ENCODE measurements at places on chromosomes 7 and 10.

DNA sequence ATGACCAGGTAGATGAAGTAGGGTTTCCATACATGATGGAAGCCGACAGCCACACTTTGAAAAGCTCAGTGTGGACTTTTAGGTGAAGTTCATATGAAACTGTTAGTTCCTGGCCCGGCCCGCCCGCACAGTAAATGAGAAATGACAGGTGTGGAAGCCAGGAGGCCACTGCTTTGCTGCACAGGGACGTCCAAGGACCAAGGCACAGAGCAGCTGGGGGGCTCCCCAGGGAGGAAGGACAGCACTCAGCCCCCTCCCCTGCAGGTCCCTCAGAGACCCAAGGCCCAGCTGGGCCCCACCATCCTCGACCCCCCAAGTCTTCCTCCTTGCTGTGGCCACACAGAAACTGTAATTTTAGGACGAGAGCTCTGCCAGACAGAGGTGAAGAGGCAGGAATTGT, 219.2 kb downstream of the PTPRN2 start:
- no peak for DNase-seq

- DNase-seq: no peak
These were observed 17.7 kb downstream of the GOLGA7B start for GRCh38 chr10:97867220-97867800.

DNA sequence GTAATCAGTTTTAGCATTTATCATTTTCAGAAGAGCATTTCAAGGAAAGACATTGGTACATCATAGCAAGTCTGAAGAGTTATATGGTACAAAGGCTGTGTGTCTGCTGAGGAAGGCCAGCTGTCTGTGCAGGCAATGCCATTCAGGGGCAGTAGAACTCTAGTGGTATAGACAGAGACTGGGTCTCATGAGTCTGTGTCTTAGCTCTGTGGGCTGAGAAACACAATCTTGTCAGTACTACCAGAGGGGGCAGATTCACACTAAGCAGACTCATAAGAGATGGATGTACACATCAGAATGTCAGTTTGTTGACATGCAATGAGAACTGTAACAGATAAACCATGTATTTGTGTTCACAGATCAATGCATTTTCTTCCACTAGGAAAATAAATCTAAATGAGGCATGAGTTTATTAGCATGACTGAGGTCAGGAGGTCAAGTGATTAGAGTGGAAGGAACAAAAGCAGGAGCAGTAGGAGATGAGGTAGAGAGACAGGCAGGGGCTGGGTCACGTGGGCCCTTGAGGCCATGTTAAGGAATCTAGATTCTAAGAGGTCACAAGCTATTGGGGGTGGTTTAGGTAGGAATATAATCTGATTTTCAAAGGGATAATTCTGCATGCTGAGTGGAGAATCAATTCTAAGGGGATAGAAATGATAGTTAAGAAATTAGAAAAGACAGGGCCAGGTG, 7.5 kb upstream of the GGCT start:
- no peak for DNase-seq

DNA sequence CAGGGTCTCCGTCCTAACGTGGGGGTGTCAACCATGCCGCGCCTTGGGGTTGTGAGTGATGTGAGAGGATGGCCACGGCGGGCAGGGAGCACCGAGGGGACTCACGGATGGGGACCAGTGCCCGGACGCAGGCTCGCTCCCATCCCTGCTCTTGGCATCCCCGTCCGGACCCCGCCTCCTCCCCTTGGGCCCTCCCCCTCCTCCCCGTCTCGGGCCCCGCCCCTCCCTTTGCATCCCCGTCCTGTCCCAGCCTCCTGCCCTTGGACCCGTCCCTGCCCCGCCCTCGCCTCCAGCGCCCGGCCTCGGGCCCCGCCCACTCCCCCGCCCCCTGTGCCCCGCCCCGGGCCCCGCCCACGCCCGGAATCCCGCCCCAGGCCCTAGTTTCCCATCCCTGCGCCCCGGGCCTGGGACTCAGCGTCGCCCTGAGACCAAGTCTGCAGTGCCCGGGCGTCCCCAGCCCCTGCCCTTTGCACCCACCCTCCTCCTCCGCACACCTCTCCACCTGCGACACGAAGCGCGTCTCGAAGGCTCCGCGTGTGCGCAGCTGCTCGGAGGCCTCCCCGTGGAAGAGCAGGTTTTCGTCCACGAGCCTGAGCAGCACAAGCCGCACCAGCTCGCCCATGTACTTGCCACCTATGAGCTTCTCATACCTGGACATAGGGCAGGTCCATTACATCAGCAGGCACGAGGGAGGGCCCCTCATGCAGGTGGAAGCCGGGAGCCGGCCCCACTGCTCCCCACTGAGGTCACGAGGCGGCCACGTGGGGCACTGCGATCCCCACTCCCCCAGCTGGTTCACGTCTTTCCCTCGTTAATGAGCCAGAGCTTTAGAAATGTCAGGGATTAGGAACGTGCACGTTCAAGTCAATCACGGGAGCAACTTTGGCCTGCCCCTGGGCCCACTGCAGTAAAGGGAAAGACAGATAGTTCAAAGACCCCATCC, 5.1 kb upstream of the MYL7 start:
- DNase-seq: no peak

GRCh38 chr10:113626809-113627355, 37.0 kb downstream of the NRAP start:
- DNase-seq: no peak

DNA sequence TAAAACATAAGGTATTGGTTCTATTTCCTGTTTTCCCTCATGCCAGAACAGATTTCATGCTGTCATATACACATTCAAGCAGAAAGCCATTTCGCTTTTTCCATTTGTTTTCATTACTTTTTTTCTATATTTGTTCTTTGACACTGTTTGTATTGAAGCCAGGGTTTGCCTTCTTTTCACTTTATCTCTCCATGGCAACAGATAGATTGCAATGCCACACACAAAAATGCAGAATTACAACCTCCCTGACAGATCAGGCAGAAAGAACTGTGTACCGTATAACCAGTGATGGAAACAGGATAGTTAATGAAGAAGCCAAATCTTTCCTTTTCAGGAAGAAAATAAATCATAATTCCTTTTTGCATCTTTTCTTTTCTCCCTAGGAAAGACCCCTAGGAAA, 103.0 kb upstream of the PCGF5 start:
- DNase-seq: no peak

DNA sequence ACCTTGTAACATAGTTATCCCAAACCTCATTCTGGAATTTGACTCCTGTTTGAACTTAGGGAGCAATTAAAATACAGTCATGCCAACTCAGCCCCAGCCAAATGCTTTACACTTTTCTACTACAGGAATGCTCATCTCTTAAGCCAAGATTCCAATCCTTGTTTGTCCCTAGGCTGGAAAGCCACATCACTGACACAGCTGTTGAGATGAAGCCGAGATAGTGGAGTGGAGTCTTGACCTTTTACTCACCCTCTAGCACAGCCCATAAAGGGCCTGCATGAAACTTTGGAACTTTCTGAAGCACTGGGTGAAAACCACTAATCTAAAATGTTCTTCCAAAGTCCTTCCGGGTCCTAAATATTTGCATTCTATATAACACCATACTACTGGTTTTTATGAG, 247.3 kb downstream of the ETV1 start:
- DNase-seq: peak; percentile 29

DNA sequence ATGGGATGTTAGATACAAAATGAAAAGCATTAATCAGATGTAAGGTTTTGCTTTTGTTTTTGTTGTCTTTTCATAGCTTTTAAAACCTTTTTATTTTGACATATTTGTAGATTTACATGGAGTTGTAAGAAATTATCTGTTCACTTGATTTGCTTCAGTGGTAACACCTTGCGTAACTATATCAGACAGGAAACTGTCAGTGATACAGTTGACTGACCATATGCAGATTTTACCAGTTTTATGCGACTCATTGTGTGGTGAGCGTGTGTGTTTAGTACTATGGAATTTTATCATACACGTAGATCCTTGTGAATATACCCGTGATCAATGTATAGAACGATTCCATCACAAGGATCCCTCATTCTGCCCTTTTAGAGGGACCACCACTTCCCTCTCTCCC, 701.4 kb downstream of the SUGCT start:
- no peak for DNase-seq

DNA sequence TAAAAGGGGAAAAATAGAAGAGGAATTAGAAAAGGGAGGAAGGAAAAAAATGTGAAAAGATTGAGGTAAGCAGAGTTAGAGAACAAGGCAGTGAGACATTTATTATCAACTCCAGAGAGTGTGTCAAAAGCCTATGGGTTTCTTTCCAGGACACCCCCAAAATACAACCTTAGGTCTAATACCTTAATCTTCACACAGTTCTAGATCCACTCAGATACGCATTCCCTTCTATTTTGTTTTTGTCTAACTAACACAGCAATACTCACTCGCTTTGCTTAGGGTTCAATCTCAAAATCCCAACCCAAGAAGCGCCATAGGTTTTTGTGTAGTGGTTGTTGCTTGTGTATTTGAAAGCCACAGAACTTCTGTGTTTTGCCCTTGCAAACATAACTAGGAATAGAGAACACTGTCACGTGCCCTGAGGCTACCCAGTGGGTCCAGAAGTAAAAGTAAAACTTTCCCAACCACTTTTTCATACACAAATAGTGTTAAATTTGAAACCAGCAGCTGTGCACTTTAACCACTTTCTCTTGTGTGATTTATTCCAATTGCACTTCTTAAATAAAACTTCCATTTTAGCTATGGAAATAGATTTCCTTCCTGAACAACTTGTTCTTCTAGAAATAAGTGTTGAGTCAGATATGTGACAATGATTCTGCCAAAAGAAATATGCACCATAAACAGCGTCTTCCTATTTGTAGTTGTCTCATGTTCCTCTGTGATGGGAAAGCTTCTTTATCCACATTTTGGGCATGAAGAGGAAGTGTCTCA, 414.7 kb upstream of the GHITM start:
- no peak for DNase-seq

- DNase-seq: no peak
These were observed 16.4 kb downstream of the STAMBPL1 start for GRCh38 chr10:88896372-88896993.

DNA sequence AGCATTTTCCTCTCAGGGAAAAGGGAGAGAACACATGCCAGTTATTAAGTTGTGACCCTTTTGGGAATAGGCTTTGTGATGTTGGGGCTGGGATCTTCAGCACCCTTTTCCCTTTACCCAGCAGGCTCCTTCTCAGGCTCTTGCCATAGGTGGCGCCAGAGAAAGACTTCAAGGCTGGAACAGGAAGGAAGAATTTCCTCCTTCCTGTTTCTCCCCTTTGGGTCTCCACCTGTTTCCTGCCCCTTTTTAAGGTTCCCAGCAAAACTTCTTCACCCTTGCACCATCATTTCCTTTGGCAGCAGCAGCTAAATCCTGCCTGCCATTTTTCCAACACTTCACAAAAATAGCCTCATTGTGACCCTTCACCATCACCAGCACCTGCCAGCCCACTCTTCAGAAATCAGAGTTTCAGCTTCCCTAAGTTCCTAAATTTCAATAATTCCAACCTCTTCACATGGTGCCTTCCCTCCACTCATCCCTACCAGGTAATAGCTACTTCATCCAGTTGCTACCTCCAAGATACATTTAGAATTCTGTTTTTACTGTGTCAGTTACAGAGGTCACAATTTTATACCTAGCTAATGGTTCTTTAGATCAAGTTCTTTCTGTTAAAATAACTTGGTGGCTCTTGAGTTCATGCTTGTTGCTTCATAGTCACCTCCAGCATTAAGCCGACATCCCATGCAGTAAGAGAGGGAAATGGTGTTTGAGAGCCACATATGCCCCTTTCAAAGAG, 22.4 kb upstream of the FOXK1 start:
- DNase-seq: no peak

GRCh38 chr10:74244807-74245206, 93.8 kb downstream of the ADK start:
- no peak for DNase-seq

DNA sequence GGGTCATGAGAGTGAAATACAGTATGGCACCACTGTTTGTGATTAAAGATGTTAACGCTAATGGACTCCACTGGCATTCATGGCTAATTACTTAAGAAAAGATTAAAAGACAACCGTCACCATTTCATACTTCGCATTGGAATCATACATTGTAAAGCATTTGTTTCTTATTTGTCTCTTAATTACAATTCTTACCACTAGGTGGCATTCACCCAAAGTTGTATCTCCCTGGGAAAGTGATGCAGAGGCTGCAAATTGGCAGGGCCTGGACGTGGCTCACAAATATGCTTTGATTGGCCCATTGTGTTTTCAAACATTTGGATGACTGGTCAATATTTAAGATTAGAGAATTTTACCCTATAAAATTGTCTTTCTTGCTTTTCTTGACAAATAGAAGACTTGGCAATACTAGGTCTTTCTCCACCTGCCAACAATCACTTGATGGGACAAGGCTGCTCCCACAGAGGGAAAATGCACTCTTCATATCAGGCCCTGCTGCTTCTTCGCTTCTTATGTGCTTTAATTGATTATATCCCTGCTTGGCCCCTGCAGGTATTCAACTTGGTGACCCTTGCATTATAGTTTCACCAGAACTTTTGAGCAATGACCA, 72.1 kb upstream of the STARD3NL start:
- peak; percentile 6 for DNase-seq

DNA sequence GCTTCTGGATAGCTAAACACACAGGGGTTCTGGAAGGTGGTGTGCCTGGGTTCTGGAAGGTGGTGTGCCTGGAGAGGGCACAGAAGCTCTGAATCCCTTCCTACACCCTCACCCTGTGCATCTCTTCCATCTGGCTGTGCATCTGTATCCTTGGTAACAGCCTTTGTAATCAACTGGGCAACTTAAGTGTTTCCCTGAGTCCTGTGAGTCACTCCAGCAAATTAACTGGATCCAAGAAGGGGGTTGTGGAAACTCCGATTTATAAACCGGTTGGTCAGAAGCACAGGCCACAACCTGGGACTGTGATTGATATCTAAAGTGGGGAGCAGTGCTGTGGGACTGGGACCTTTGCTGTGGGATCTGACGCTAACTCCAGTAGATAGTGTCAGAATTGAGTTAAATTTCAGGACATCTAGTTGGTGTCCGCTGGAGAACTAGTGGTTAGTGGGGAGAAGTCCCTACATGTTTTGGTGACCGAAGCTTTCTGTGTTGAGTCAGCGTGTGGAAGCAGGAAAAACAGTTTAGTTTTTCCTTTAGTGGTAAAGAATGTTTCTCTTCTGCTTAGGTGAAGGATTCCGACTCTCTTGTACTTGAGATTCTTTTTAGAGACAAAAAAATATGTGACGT, 228.1 kb downstream of the BMPER start:
- peak; percentile 56 for DNase-seq

- no peak for DNase-seq
These were observed 51.3 kb downstream of the USP6NL start for GRCh38 chr10:11560076-11560709.

GRCh38 chr10:43024942-43025700, 51.7 kb upstream of the RET start:
- no peak for DNase-seq

- DNase-seq: peak; percentile 20
These were observed 39.1 kb downstream of the VOPP1 start for GRCh38 chr7:55533050-55533728.

DNA sequence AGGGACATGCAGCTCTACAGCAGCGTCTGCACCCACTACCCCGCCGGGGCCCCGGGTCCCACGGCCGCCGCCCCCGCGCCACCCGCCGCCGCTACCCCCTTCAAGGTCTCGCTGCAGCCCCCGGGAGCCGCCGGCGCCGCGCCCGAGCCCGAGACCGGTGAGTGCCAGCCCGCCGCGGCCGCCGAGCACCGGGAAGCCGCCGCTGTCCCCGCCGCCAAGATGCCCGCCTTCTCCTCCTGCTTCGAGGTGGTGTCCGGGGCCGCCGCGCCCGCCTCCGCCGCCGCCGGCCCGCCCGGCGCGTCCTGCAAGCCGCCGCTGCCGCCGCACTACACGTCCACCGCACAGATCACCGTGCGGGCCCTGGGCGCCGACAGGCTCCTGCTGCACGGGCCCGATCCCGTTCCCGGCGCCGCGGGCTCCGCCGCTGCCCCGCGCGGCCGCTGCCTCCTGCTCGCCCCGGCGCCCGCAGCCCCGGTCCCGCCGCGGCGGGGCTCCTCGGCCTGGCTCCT, 631 bp downstream of the OTUD1 start:
- no peak for DNase-seq
